ENCODE measurements at places on chromosomes 3 and 15.

- DNase-seq: no peak
Measured at GRCh38 chr3:151491525-151491924, 30.7 kb upstream of the IGSF10 start.

GRCh38 chr3:171944118-171945016 is 95.0 kb upstream of the FNDC3B start:
- DNase-seq: no peak

DNA sequence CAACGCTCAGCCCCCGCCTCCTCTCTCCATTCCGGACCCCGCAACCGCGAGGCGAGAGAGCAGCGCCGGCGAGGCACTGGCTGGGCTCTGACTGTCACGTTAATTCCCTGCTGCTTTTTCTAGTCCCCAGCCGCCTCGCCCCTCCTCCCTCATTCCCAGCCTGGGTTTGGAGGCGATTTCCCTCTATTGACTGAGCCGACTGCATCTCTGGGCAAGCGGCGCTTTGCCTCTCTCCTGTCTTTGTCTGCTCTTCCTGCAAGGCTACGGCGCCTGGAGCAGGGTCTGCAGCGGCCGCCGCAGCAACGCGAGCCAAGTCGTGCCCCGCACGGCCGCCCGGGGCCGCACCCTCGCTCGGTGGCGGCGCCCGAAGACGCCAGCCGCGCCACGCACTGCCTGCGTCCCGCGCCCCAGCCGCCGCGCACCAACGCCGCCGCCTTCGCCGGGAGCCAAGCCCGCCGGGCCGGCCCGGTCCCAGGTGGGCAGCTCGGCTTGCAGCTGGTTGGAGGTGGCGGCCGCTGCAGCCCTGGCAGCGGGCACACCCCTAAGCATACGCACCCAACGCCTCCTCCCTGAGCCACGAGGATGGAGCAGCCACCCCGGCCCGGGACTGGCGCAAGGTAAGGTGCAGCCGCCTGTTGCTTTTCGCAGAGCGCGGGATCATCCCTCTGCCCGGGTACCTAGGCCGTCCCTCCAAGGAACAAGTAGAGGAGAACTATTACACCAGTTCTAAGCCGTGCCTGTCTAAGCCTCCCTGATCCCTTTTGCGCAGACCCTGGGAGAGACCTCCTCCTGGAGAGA is at the start of gene LRRC3B:
TSS of gene LRRC3B (plus strand) at position 152 of the 798 bp plus-strand sequence. CDS start 86,901 bp downstream, outside the sequence.
- no peak for DNase-seq

DNA sequence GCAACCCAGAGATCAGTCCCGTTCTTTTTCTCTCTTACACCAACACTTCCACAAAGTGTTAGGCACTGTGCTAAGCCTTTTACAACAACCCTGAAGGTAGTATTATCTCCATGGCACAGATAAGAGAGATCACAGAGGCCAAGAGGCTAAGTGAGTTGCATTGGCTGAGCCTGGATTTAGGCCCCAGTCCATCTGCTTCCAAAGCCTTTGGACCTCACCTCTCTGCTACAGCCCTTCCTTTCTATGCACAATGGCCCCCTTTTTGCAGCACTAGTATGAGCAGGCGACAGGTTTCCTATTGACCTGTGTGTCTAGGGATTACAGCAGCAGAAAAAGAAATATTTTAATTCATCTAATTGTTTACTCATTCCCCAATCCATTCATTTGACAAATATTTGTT is 76.2 kb downstream of the CRYGS start:
- no peak for DNase-seq

GRCh38 chr3:106457281-106458180 is 588.7 kb upstream of the CBLB start:
- peak; percentile 92 for DNase-seq

- DNase-seq: no peak
Measured at GRCh38 chr3:110618512-110619226, 452.9 kb upstream of the NECTIN3 start.

DNA sequence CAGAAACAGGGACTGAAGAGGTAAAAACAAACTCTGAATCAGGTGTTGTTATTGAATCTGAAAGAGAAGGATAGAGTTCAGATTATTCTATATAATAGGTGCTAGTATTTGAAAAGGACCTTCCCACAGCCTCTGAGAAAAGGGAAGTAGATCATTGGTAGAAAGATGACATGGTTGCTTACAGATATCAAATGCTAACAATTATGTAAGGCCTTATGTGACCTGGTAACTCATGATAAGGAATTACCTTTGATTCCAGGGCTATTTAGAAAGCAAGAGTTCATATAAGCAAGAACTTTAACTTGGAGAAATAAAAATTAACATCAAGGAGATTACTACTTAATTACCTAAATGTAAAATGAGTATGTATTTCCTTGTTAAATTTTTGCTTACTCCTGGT is 7.6 kb downstream of the SLC27A2 start:
- DNase-seq: no peak

DNA sequence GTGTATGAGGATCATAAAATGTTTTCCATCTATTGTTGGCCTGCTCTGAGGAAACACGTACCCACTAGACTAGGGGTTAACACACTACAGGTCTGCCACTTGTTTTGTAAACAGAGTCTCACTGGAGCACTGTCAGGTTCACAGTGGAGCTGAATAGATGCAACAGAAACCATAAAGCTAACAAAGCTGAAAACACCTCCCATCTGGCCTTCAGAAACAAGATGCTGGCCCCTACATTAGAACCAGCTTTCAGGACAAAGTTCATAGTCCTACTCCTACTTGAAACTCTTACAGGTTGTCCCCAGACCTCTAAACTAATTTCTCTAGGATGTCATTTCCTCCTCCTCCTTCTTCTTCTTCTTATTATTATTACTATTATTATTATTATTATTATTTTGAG is 42.3 kb downstream of the SNX4 start:
- DNase-seq: no peak

DNA sequence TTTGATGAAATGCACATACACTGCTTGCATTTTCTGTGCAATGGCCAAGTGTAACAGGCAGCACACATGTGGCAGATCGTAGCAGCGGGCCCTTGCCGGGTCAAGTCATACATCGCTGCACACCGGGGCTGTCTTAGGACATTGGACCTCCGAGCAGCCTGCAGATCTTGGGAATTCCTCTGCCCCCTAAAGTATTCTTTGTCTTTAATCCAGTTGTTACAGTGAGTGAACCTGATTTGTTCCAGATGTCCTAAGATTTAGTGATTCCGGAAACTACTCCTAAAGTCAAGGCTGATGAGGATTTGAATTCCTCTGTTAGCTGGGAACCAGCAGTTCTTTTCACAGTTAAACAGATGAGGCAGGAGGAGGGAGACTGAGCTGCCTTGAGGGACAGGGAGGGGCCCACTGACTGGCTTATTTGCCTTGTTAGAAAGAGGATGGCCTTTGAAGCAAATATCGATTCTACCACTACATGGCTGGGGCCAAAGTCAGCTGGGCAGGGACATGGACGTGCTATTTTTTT is 190.7 kb upstream of the CTDSPL start:
- no peak for DNase-seq
